ENCODE measurements at places on chromosomes 11 and 22. TPM values are rescaled to one million over a fixed set of nuclear protein-coding genes. Genes with fewer than 3 reads are reported as not detected.
A peak's percentile ranks its signal among the peaks of the same experiment; 100 is the strongest.

KCNJ5 gene
- polyA plus RNA-seq: 0.59 TPM

CLTCL1 gene
- polyA plus RNA-seq: 11.2 TPM

KRTAP5-1 gene
- not detected for polyA plus RNA-seq

RNF26 gene
- 13.2 TPM for polyA plus RNA-seq

MS4A4E gene
- polyA plus RNA-seq: not detected

NUCB2 gene
- polyA plus RNA-seq: 23.2 TPM

SLC29A2 gene
- polyA plus RNA-seq: 1.7 TPM

DNA sequence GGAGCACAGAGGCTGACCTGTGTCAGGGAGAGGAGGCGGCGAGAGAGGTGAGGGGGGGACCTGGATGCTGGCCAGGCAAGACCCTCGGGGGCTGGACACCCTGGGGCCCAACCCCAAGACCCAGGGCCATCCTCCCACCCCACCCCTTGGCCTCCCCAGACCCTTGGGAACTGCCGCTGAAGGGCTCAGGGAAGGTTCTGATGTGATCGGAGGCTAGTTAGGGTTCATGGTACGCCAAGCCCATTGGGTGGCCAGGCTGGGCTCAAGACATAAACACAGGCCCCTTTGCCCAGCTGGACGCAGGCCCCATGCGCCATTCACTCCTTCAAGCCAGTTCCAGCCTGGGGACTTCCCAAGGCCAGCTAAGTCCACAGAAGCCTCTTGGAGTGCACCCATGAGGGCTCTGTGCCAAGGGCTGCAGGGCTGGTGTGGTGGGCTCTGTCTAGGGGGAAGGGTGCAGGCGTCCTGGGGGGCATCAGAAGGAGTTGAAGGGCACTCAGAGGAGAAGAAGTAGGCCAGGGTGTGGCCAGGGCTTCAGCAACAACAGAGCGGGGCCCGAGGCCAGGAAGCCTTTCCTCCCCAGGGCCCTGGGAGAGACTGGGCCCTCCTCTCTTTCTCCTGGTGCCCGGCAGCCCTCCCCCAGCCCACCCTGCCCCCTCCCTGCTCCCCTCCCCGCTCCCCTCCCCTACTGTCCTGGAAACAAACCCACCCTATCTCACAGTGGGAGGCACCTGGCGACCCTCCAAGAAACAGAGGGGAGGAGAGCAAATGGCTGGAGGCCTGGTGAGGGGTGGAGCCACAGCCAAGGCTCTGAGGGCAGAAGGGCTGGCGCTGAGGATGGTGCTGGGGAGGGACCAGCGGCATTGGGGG, 12.9 kb downstream of the TSPAN32 start:
- no peak for DNase-seq

GRCh38 chr11:74519710-74520109, 26.2 kb upstream of the LIPT2 start:
- no peak for DNase-seq

GRCh38 chr11:128881221-128881620, 9.9 kb upstream of the KCNJ5 start:
- no peak for DNase-seq

GRCh38 chr11:35823742-35824298, 120.0 kb upstream of the LDLRAD3 start:
- no peak for DNase-seq

- DNase-seq: no peak
These were observed 75.8 kb downstream of the SGSM3 start for GRCh38 chr22:40446203-40446602.

- DNase-seq: no peak
These were observed 161.6 kb upstream of the GUCY1A2 start for GRCh38 chr11:107179829-107180228.

DNA sequence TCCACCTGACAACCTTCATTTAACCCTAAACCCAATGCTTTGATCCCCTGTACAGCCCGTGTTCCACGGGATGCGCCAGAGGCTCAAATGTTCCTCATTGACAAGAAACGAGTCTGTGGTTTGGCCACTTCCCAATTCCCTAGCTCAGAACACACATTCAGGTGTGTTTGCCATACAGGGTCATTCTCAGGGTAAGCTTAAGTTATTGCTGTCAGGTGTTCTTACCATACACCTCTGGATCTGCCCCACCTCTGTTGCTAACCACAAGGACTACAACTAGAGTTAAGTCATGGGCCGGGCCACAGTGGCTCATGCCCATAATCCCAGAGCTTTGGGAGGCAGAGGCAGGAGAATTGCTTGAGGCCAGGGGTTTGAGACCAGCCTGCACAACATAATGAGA, 45.6 kb upstream of the POLD3 start:
- peak; percentile 61 for DNase-seq

DNA sequence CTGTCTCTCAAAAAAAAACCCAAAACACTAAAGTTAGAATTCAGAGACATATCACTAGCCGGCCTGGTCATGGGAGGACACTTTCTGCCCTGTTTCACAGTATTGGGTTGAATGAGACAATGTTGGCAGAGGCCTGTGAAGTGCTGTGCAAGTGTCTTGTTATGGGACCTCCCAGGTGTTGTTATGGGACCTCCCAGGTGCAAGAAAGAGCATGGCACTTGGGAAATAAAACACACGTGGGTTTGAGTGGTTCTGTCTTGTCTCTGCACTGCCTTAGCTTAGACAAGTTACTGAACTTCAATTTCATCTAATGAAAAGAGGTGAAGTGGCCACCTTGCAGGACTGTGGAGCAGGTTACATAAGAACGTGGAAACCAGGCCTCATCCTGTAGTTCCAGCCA, 28.9 kb upstream of the RAB1B start:
- no peak for DNase-seq

DNA sequence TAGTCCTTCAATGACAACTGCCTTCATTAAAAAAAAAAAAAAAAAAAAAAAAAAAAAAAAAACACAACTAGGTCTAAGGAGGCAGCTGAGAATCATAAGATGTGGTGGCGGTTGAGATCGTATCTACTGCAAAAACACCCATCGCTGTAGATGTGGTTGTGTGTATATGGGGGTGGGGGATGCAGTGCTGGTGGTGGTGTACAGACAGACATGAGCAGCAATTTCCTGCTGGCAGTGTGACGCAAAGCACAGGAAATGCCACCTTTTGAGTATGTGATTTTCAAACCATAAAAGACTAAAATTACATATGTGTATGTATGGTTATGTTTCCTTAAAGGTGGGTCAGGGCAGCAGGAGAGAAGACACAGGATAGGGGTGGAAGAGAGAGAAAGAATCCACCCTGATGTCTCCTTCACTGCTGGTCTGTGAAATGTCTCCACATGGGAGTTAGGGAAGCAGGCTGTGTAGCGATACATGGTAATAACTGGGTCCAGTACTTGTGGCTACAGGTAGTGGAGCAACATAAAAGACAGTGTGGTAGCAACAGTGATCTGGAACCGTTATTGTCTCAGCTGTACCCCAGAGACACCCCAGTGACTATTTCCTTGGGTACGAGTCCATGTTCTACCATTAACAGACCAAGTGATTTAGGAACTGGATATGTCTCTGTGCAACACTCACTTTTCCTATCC, 57.9 kb downstream of the SYTL2 start:
- DNase-seq: no peak

DNA sequence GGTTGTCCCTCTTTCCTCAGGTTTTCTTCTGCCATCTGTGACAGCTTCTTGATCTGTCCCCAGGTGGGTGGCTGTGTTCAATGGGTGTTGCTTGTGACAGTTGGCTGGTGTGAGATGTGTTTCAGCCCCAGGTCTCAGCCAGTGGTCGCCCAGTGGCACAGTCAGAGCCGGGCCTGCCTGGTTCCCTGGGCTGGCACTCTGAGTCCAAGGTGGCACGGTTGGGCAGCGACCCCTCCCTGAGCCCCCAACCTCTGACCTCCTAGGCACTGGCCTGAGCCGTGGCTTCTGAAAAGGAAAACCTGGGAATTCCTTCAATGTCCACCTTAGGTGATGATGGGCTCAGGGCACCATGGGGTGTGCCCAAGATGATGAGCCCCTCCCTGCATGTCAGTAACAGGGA, 14.0 kb upstream of the PRODH start:
- no peak for DNase-seq

DNA sequence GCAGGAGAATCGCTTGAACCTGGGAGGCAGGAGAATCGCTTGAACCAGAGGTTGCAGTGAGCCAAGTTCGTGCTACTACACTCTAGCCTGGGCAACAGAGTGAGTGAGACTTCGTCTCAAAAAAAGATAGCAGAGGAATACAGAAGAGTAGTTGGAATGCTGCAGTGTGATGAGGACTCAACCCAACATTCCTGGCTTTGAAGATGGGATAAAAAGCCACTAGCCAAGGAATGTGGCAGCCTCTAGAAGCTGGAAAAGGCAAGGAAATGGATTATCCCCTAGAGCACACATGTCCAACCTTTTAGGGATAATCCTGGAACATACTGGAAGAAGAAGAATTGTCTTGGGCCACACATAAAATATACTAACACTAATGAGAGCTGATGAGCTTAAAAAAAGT, 13.9 kb downstream of the SLC25A17 start:
- DNase-seq: no peak

DNA sequence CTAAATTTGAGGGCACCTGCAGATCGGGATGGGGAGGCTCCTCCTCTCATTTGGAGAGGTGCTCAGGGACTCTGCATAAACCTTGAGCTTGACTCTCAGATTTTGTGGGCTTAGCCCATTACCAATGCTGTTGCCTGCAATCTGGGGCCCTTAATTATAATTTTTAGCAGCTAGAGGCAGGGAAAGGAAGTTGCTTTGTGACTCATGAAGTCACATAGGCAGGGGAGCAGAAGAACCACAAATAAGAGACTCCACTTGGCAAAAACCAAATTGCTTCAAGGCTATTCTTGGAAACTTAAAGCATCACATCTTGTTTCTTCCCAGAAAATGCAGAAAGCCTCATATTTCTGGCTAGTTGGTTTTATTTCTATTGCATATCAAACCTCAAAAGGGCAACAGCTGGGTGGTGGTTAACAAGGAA, 46.9 kb downstream of the MICAL2 start:
- DNase-seq: no peak

- DNase-seq: no peak
These were observed 554.3 kb upstream of the LRRC4C start for GRCh38 chr11:42013656-42014201.

DNA sequence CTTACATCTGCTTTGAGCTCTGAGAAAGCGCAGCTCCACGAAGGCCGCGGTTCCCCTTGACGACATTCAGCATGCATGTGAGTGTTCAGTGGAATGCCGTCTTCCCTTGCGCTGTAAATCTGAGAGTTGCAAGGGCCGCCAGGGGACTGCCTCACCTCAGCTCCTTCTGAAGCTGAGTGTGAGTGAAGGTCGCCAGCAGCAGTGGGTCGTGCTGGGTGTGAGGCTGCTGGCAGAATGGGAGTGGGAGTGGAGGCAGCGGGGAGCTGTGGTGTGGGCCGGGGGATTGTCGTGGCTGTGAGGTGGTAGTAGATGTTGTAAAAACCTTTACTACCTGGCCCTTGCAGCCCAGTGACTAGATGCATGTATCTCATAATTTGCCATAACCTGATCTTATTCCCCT, 65.2 kb downstream of the PPP6R2 start:
- DNase-seq: no peak

GRCh38 chr11:125091247-125091876, 20.1 kb downstream of the TMEM218 start:
- no peak for DNase-seq

- no peak for DNase-seq
These were observed 4.8 kb downstream of the SLC35C1 start for GRCh38 chr11:45809456-45810395.

Measured in keratinocyte (primary cell).